Anterior cingulate cortex (tissue), 58 donors: ENCODE measurements at places on chromosomes 11 and 22.
A peak's percentile ranks its signal among the peaks of the same experiment; 100 is the strongest.

GRCh38 chr11:64342869-64343745 is 3.1 kb downstream of the CCDC88B start:
- DNase-seq = no peak

DNA sequence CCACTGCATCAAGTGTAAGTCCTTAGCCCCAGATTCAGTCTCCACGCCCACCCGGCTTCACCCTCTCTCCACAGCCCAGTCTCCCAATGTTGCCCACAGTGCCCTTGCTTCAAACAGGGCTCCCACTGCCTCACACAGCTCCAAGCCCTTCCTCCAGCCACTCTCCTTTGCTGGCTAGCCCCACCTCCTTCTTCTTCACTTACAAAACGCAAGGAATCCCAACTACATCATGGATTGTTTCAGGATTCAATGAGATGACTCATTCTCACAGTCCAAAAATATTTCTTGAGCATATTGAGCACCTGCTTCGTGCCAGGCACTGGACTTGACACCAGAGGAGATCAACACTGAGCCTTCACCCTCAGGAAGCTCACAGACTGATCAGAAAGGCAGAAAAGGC is 533.5 kb downstream of the BUD13 start:
- no peak for DNase-seq

- DNase-seq = no peak
Measured at GRCh38 chr11:15742626-15743519, 613.5 kb downstream of the SOX6 start.

DNA sequence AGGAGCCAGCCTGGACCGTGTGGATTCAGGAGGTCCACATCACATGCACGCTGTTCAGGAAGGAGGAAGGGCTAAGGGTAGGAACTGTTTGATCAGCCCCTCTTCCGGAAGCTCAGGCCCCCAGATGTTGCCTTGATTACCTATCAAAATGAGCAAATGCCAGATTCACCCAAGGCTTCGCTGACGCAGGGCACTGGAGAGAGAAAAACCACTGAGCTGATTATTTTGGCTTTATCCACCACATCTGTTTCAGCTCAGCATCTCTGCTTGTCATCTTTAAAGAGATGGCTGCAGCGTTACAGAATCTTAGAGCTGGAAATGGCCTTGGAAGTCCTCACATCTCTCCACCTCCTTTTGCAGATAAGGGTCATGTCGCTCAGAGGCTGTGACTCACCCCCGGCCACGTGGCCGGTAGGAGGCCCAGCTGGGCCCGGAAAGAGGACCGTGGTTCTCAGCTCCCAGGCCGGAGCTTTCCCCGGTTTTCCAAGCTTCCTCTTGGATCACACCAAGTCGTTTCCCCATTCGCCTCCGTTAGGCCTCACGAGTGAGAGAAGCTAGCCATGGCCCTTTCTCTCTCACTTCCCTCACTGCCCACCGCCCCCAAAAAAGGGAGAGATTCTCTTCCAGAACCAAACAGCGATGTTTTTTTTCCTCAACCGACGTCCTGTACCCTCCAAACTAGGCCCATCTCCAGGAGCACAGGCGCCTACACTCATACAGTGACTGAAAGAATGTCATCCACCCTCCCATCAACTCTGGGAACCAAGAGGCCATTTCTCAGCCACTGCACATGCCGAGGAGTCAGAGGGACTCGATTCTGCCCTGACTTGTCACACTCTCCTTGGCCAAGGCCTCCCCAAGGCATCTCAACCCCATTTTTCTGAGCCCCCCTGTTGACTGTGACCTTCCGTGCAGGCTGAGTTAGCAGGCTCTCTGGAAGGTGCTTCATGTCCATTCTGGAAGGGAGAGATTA is 37.6 kb downstream of the LIF start:
- DNase-seq = no peak

DNA sequence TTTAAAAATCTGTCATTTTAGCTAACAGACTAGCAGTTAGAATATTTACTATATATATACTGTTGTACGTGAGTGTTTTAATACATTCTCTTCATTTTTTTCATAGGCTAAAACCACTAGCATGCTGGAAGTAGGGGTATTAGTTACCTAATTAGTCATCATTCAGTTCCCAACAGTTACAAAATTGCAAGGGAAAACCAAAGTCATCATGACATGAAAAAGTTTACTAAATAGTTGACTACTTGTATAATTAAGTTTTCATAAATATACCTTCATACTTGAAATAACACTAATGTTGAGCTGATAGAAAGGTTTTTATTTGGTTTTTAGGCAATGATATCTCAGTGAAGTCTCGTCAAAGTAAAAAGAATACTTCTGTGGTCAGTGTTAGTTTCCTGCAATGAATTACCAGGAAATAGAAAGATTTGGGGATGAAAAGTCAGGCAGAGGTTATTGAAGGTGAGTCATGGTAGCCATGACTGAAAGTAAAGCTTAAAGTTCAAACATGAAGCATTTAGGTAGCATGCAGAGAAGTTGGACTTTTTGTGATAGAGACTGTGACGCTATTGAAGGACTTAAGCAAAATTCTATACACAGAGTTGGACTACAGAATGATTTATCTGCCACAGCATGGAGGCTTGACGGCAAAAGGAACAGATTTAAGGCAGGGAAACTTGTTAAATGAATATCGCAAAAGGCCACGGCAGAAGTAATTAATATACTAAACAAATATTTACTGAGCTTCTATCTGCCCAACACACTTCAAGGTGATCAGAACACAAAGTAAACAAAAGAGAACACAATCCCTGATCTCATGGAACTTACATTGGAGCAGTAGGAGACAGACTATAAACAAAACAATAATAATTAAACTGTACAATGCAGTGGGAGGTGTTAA is 828.1 kb upstream of the FAT3 start:
- no peak for DNase-seq

- DNase-seq = no peak
Measured at GRCh38 chr11:110070176-110070575, 23.0 kb upstream of the ZC3H12C start.

DNA sequence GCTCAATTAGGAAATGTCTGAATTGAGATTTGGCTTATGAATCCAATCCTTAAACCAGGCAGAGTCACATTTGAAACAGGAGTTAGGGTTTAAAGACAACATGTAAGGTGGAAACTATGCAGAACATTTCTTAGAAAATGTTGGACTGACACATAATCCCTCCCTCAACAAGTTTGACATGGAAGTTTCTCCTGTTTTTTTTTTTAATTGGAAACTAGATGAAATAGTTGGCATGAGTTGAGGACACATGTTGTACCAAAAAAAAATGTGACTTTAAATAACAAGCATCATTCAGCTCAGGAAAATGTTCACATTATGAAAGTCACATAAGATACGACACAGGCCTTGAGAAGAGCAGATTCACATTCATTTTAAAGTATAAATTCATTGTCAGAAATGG is 154.9 kb upstream of the DDI1 start:
- no peak for DNase-seq

DNA sequence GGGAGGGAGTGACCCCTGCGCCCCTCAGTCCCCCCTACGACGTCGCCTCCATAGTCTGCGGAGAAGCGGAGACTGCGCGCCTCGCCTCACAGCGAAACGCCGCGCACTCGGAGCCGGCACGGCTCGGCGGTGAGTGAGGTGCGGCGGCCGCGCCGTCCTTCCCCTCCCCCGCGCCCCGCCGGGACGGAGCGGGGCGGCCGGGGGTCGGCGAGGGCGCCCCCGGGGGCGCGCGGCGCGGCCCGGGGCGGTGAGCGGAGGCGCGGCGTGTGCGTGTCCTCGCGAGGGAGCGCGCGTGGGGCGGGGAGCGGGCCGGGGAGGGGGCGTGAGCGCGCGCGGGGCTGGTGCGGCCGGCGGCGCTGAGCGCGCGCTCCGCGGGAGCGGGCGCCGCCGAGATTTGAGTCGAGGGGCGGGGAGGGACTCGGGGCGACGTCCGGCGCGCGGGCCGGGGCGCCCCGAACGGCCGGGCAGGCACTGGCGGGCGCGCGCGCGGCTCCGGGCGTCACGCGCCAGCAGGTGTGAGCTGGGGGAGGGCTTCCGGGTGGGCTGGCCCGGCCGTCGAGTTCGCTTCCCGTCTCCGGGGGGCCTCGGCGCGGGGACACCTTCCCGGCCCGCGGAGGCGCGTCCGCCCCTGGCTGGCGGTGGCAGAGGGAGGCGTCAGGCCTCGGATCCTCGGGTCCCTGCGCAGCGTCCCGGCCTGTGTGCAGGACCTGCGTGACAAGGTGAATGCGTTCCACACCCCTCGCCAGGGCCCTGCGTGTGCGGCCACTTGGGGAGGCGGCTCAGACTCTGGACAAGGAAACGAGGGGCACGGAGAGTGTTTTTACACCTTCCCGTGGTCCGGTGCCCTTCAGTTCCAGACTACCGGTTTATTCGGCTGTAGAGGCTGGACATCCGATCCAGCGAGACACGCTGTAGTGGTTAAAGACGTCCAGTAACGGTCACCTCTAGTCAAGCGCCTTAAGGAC is 50.4 kb downstream of the FAM83F start:
- peak; percentile 61 for DNase-seq

- no peak for DNase-seq
Measured at GRCh38 chr11:4180441-4181183, 86.0 kb downstream of the RRM1 start.

GRCh38 chr22:35225010-35225409 is 32.3 kb upstream of the HMGXB4 start:
- no peak for DNase-seq

DNA sequence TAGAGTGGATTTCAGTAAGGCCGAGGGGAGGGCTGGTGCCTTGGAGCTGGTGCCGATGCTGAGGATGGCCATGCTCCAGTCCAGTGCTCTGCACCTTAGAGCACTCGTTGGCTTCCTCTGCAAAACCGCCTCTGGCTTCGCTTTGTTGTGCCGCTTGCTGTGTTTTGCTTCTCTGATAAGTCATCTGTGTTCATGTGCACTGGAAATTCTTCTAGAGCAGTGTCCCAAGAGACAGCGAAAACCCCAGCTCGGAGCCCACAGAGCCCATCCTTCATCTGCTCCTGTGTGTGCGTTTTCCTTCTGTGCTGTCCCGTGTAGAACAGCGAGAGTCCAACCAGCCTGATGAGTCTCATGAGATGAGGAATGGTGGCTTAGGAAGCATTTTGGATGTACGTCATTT is 12.1 kb downstream of the FAM118A start:
- DNase-seq = no peak

DNA sequence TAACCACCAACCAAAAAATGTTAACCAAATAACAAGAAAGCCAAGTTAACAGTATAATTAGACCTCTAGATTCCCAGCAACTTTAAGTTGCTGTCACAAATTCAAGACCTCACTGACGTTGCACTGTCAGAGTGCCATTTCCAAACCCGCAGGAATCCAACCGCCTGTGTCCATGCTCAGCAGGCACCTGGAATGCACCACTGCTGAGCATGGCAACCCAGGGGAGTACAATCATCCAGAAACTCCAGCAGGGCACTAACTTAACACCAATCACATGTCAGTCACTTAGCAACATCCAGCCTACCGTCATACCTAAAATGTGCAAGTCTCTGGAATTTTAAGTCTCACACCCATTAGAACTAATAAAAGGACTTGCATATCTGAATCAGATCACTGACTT is 48.8 kb downstream of the SMCO4 start:
- no peak for DNase-seq

GRCh38 chr11:131998020-131998419 is 627.6 kb downstream of the NTM start:
- no peak for DNase-seq

GRCh38 chr22:32255217-32255616 is at the start of gene SLC5A4:
Gene SLC5A4 (minus strand): TSS chr22:32255347. CDS start chr22:32255329, 18 bp downstream.
- DNase-seq = no peak

- no peak for DNase-seq
Measured at GRCh38 chr22:47095395-47096122, 333.1 kb downstream of the TBC1D22A start.
